ENCODE measurements at places on chromosomes 6 and 20.

- DNase-seq, result peak; percentile 69
Measured at GRCh38 chr6:21885532-21886114, 292.1 kb downstream of the SOX4 start.

DNA sequence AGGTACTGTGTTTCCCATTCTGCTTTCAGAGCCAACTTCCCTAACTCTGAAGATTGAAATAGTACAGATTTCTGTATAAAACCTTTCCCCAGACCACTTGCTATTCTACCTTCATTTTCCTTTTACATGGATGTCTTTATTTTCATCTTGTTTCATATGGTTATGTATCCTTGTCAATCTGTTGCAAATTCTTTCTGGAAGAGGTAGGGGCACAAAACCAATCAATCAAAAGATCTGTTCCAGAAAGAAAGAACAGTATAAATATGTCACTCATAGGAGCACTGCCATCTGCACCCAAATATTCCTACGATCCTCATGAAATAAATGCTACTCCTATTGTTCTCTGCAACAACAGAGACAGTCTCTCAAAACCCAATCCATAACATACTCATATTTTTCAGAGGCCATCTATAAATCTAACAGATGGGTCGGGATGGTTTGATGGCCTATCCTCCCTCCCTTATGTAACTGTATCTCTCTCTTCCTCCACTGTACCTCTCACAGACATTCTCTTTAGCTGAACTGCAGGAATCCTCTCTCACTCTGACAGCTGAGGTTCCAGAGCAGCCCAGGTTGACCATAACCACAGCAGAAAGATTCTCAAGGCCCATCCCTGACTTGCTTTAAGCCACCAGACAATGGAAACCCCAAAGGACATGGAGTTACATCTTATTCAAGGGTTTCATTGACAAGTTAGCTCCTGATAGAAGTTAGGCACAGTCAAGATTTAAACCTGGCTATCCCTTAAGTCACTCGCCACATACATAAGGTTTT lies 112.8 kb downstream of the ZMYND8 start:
- DNase-seq, result no peak

DNA sequence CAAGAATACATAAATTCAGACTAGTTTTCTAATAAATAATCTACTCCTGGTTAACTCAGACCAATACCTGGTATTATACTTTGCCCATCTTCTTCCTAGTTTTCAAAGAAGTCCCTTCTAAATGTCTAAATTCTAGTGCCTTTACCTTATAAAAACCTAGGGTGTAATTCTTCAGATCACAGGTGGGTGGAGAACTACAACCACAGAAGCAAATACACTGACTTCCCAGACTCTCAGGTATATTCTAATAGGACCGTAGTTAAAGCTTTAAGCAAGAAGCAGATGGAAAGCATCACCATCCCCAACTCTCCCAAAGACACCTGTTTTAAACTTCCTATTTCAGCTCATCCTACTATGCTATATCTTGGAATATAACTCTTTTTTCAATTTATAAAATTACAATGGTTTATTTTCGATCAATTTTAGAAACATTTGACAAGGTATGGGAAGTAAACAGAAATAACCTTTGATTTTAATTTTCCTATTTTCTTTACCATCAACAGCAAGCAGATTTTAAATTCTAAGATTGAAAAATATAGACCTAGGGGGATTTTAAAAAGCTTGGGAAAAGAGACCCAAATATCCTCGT lies 15.8 kb downstream of the MAN1A1 start:
- no peak for DNase-seq

DNA sequence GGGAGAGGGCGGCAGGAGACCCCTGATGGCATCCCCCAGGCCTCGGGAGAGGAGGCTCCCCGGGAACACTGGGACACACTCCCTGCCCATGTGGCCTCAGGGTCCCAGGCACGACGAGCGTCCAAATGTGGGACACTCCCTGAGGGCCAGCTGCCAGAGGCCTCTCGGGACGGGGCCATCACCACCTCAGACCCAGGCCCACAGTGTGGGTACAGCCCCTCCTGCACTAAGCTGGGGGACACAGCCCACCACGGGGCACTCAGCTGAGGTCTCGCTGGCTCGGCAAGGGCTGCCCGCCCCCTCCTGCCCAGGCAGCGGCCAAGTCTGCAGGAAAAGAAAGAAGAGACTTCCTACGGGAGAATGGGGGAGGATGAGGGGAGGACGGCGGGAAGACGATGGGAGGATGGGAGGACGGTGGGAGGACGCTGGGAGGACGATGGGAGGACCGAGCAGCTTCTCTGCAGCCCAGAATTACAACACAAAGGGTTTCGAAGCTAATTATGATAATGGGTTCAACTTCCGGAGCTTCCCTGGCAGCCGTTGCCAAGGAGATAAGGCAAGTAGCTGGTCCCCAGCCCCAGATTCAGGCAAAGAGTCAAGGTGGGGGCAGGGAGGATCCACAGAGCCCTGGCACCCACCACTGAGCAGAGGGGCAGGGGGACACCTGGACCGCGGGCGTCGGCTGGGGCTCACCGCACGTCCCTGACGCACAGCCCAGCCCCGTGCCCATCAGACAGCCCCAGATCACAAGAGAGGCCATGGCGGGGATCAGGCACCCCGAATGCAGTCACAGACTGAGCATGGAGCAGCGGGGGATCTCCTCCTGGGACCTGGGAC lies 17.5 kb downstream of the KCNQ2 start:
- DNase-seq, result no peak

DNA sequence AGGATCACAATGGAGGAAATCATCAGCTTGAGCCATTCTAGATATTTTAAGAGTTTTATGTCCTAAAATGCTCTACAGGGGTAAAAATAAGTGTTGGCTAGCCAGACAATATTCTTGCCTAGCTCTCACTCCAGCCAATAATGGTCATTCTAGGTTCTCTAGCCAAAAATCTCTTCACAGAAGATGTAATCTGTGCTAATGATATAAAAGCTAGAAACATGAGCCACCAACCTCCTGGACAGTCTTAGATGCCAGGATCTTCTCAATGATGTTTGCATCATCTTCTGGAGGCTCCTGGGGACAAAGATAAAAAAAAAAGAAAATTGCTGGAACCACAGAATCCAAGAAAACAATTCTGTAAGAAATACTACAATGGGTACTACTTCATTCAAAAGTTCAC lies 119.1 kb downstream of the CHD6 start:
- no peak for DNase-seq

GRCh38 chr20:63033794-63034709 lies 27.3 kb upstream of the BHLHE23 start:
- no peak for DNase-seq

DNA sequence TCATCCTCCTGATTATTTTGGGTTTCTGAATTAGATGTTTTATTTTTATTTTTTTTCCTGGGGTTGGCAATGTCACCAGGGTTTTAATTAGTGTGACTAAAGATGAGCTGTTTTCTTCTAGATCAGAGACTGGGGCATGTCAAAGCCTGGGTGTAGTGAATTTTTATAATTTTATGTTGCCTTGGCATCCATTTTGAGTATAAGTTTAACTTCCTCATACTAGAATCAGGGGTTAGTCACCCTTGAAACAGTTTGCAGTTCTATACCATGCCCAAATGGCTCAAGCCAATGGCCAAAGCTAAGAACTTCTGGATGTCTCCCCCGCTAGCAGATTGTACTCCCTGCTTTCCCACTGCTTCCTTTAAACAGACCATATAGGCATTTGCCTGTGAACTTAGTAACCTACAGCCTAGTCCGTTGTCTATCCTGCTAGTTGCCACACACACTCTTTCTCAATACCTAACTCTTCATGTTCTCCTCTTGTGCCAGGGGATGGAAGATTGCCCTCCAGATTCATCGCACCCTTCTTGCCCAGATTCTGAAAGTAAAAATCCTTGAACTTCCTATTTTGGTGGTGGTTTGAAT lies 54.5 kb downstream of the KIAA0408 start:
- no peak for DNase-seq

GRCh38 chr20:62219101-62219991 lies 732 bp downstream of the HRH3 start:
- DNase-seq, result no peak

- DNase-seq, result no peak
Measured at GRCh38 chr20:34240693-34241615, at the start of gene ASIP. Gene ASIP, plus strand, starts transcription at chr20:34241423. Its CDS starts 18,952 bp downstream, at chr20:34260375.

DNA sequence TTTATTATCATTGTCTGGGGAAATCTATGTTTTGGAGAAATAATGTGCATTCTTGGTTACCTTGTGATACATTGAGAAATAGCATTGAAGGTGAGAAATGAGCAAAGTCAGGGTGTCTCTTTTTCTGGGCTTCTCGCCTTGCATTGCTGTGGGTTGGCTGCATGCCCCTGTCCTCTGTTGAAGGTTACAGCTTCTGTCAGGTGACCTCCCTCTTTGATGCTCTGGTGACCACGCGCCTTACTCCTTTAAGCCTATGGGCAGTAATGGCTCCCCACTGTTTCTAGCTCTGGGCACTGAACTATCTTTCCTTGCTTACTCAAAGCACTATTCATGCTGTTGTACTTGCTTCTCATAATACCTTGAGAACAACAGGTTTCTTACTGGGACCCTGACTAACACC lies 14.6 kb downstream of the ADGRB3 start:
- DNase-seq, result no peak

GRCh38 chr20:7926767-7927166 lies 13.5 kb downstream of the HAO1 start:
- DNase-seq, result no peak

GRCh38 chr6:148520109-148520841 lies 177.6 kb downstream of the SASH1 start:
- no peak for DNase-seq

GRCh38 chr6:29651413-29652197 lies 5.3 kb upstream of the MOG start:
- DNase-seq, result no peak

GRCh38 chr6:36235309-36235708 lies 34.6 kb upstream of the PNPLA1 start:
- no peak for DNase-seq

DNA sequence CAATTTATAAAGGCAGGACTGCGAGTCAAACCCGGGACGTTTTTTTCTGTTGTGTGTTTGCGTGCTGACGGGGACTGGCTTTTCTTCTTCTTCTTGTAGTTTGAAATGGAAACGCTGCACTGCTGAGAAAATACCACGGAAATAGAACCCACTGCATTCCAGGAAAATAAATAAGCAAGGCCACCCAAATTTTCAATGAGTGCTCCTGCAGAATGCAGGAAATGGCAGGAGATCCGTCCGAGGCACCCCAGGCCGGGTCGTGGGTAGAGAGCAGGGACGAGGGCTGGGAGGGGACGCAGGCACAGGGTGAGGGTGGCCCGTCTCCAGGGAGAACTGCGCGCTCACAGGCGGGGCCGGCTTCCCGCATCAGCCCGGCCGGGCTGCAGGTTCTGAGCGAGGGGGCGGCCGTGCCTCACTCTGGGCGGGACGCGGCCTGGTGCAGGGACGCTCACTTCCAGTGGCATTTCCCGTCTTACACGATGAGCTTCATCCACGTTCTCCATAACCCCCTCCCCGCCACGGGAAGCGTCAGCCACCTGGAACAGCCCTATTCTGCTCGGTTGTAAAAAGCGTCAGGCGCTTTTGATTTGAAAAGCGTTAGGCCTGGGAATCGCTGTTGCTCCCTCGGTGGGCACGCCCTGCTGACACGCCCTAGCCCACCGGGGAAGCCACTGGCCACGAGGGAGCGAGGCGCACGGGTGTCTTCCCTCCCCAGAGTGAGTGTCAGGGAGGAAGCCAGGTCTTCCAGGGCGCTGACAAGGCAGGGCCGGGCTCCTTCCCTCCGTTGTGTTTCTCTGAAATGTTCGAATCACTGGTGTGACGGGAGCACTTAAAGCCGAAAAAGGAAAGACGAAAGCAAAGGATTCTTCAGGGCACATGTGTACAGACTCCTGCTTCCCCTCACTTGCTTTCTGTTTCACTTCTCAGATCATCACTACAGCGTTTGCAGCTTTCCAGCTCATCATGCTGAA lies 17.9 kb upstream of the EXOC2 start:
- DNase-seq, result no peak

DNA sequence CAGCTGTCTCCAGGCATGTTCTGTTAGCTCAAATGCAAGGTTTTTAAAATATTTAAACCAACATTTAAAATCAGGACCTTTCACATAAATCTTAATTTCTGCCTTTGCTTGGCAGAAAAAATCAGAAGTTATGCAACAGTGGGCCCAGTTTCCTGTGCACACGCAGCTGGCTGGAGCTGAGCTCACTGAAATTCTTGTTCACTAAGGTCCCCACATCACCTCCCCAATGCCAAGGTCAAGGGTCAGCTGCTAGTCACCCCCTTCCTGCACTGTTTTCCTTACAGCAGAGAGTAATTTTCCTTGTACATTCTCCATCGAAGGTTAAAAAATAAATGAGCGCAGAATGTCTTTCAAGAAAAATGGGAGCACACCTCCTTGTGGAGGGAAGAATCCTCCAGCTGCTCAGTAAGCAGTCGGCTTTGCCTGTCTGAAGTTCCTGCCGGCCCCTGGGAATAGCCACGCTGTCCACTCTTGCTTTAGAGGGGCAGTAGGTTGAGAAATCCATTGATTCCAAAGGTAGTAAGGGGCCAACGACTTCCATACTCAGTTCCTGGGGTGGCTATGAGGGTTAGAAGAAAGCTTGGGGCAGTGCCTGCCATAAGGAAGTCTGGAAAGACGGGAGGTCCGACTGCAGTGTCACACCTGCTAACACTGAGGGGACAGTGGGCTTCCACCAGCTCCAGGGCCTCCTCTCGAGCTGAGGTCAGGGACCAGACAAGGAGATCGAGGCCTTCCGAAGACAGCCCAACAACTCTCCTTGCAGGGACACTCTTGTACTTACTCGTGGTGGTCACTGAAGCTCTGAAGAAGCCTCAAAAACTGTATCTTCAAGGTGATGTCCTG lies 56.8 kb downstream of the MYH7B start:
- DNase-seq, result no peak

GRCh38 chr6:5670811-5671561 lies 335.7 kb downstream of the NRN1 start:
- DNase-seq, result no peak

DNA sequence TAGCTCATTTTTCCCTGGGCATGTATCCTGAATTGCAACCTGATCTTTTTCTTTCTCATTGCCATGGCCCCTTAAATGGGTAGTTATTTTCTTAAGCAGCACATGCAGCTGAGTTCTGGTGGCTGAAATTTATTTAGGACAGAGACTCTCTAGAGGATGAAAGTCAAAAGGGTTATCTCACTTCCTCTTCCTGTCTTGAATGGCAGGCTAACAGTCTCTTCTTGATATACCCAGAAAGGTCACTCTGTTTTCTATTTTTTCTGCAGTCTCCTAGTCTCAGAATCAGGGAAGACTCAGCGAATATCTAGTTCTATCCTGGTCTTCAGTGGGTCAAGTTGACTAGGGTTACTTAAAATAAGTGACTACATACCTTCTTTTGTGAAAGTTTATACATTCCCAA lies 243.3 kb downstream of the EPHA7 start:
- DNase-seq, result no peak

DNA sequence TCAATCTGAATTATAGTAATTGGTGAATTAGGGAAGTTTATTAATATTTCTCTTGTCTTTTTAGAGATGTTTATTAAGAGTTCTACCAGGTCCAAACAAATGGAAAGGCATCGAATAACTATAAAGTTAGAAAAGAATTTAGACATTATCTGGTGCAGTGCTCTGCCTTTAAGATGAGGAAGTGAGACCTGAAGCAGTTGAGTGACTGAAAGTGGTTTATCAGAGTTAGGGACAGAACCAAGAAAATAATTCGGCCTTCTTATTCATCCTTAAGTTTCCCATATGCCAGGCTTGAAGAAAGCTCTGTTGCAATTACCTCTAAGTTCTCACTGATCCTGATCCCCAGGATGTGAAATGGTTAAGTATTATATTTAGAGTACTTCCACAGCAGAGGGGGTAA lies 94.2 kb upstream of the FLRT3 start:
- no peak for DNase-seq

GRCh38 chr20:36663031-36663430 lies 17.0 kb upstream of the SLA2 start:
- no peak for DNase-seq
